ENCODE measurements at places on chromosomes 13 and 19. TPM values are rescaled to one million over a fixed set of nuclear protein-coding genes. Genes with fewer than 3 reads are reported as not detected.

Gene PRTN3
- not detected for total RNA-seq

Gene CBARP
- total RNA-seq = 1.3 TPM

Gene C19orf33
- 19.2 TPM for total RNA-seq

Gene GPX4
- 429 TPM for total RNA-seq

Gene ZNF541
- 0.27 TPM for total RNA-seq

Gene BST2
- total RNA-seq = 110 TPM

Gene FCGBP
- total RNA-seq = under 0.01 TPM

Gene IRF2BP1
- total RNA-seq = 20.6 TPM

Gene CCDC61
- total RNA-seq = 7.2 TPM

Gene DDX39A
- total RNA-seq = 50.0 TPM

Gene TTYH1
- total RNA-seq = not detected

Gene FPR1
- total RNA-seq = not detected

Gene CEACAM16
- 0.09 TPM for total RNA-seq

Gene ZNF793
- 0.28 TPM for total RNA-seq

Gene PROZ
- total RNA-seq = not detected
